ENCODE measurements at places on chromosomes 13 and 19. TPM values are rescaled to one million over a fixed set of nuclear protein-coding genes. Genes with fewer than 3 reads are reported as not detected.

The C19orf73 gene
- total RNA-seq: 0.82 TPM

The RAVER1 gene
- 38.4 TPM for total RNA-seq

The ZFP28 gene
- total RNA-seq: 11.6 TPM

The PSPC1 gene
- total RNA-seq: 57.6 TPM

The ZNF555 gene
- 9.8 TPM for total RNA-seq

The SLITRK5 gene
- total RNA-seq: 0.09 TPM

- no peak for DNase-seq
Measured at GRCh38 chr13:91236921-91237320, 110.6 kb upstream of the MIR17HG start.

DNA sequence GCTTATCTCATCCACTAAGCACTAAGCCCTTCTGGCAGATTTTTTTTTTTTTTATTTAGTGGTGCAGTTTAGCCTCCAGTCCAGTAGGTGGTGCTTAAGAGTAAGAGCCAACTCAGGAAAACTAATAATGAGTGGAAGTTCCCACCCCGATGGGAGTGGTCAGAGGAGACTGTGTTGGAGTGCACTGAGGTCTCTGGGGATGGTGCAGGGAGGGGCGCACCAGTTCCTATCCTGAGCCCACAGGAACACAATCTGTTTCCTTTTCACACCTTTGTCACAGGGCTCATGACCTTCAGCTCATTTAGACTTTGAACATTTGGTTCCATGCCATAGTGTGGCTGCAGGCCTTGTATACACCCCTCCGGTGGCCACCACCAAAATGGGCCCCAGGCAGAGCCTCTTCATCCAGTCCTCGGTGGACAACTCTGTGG, 367.4 kb downstream of the SPRY2 start:
- DNase-seq: peak; percentile 15

- DNase-seq: no peak
Measured at GRCh38 chr19:39078436-39079200, 5.5 kb upstream of the ACP7 start.

DNA sequence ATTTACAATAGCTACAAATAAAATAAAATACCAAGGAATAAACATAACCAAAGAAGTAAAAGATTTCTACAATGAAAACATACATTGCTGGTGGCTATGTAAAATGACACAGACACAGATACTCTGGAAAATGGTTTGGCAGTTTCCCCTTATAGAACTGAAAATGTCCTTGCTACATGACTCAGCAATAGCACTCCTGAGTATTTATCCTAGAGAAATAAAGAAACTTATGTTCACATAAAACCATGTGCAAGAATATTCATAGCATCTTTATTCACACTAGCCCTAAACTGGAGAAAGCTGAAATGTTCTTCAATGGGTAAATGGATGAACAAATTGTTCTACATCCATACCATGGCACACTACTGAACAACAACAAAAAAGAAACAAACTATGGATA, 100.2 kb upstream of the RFC3 start:
- DNase-seq: no peak

GRCh38 chr13:55627221-55627620, 1513.5 kb upstream of the PRR20A start:
- DNase-seq: no peak

DNA sequence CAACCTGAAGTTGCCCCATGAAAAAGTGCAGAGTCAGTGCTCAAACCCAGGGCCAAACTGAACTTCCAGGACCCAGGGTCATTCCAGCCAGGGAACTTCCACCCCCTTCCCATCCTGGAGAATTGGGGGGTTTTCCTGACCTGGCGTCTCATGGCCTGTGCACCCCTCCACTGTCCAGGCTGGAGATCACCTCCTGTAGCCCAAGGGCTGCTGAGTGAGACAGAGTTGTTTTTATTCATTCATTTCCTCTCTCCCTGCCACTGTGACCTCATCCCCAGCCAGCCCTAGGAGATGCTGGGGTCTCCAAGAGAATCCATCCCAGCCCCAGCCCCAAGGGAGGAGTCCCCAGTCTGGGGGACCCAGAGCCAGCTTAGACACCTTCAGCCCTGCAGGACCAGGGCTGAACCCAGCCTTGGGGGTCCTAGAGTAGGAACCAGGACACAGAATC, 4.2 kb downstream of the FCHO1 start:
- DNase-seq: no peak

DNA sequence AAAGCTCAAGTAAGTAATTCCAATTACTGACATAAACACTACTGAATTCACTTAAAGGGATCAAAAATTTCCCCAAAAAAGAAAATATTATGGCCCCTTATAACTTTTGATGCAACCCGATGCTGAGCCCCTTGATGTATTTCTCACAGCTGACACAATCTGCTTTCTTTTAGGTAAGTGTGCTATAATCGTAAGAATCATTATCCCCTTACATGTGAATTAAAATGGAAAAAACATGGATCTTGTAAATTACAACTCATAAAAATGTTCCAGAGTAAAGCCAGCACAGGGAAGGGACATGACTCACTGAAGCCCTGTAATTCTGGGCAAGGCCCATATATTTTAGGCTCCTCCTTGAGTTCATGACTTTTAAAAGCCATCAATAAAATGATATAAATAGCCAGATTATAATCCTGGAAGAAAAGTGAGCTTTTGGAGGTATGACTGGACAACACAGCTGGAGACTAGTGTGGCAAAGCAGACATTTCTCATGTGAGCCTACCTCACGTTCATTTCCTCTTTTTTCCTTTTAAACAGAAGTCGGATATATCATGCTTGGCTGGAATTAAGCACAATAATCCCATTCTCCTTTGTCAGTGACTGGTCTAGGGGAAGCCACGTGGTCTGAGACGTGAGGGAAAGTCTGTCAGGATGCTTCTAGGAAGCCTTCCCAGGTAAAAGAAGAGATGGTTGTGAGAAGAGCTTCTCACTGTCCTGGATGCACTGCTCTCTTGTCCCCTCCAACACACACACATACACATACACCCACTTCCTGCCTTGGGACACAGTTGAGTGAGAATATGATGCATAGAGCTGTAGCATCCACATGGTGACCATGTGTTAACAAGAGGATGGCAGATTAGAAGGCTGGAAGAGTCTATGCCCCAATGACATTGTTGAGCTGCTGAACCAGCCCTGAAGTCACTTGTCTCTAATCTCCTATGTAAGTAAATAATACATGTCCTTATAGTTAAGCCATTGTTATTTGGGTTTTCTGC, 165.4 kb downstream of the RGCC start:
- DNase-seq: no peak

DNA sequence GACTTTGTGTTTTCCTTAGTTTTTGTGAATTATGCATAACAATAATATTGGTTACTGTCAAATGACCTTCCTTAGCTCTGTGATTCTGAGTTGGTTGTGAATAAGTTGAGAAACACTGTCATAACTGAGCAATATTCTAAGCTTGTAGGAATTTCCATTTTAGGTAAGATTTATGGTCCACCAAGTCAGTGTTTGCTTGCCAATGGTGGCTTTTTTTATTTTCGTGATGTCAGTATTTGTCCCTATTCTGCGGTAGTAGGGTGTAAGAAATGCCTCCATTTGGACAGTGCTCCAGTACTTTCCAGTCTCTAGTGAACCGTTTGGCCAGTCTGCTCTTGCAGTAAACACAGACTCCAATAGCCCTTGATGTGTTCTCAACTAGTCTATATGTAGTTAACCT, 94.7 kb downstream of the FRY start:
- no peak for DNase-seq

GRCh38 chr19:18086590-18087138, at the start of gene IL12RB1:
TSS of gene IL12RB1 (minus strand) at chr19:18086934. CDS start at chr19:18086823, 111 bp downstream.
- no peak for DNase-seq

All from kidney (tissue), 22 donors.